ENCODE measurements at places on chromosomes 1 and 21.

- DNase-seq: no peak
Observed at GRCh38 chr1:222073307-222073995, 331.6 kb upstream of the DUSP10 start.

- no peak for DNase-seq
Observed at GRCh38 chr1:54352755-54353154, 53.4 kb downstream of the SSBP3 start.

DNA sequence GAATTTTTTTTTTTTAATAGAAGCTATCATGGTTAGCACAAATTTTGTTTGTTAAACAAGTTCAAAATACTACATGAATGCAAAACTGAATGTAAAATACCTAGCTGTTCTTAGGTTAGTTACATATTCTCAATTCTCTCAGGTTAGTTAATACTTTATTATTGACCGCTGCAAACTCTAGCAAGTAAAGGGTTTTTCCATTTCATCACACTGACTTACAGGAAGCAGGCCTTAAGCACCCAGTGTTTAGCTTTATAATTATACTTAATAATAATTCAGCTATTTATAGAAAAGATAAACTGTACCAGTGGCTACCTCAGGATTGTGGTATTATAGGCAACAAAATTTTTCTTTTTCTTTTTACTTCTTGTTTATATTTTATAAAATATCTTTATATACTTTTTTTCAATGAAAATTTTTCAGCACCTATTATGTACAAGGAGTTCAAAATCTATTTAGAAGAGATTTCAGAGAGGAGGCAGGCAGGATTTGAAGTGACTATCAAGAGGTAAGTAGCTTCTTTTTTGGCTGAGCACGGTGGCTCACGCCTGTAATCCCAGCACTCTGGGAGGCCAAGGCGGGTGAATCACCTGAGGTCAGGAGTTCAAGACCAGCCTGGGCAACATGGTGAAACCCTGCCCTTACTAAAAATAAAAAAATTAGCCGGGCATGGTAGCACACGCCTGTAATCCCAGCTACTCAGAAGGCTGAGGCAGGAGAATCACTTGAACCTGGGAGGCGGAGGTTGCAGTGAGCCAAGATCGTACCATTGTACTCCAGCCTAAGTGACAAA lies 17.9 kb downstream of the PLPP3 start:
- DNase-seq: no peak

- no peak for DNase-seq
Observed at GRCh38 chr1:55468142-55468795, 253.1 kb upstream of the USP24 start.

- DNase-seq: peak; percentile 90
Observed at GRCh38 chr1:234102583-234102982, 198.1 kb downstream of the SLC35F3 start.

DNA sequence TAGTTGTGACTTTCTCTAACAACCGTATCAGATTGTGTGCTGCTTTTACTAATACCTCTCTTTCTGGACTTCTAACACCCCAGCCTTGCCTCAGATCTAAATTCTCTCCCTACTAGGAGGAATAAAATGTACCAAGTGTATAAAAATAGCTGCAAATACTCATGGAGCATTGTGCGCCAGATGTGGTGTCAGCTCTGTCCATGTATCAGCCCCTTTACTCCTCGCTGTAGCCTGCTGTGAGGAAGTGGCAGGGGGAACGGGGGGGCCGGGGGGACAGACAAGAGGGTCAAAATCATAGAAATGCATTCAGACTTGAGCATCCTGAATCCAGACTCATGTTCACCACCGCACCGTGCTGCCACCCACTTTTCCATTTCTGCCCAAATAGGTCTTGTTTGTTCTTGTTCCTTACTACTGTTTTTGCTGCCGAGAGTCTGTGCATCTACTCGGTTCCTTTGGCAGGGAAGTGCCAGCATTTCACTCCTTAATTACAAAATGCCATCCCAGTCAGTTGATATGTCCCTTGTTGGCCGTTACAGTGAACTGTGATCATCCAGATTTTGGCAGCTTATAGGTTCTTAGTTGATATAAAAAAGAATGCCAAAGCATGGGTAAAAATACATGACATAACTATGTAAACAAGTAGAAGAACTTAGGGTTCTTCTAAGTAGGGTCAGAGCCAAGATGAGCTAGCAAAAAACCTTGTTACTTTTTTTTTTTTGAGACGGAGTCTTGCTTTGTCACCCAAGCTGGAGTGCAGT lies 76.4 kb downstream of the UBE4B start:
- DNase-seq: no peak

GRCh38 chr1:191876631-191877030 lies 281.6 kb upstream of the RGS18 start:
- DNase-seq: no peak

DNA sequence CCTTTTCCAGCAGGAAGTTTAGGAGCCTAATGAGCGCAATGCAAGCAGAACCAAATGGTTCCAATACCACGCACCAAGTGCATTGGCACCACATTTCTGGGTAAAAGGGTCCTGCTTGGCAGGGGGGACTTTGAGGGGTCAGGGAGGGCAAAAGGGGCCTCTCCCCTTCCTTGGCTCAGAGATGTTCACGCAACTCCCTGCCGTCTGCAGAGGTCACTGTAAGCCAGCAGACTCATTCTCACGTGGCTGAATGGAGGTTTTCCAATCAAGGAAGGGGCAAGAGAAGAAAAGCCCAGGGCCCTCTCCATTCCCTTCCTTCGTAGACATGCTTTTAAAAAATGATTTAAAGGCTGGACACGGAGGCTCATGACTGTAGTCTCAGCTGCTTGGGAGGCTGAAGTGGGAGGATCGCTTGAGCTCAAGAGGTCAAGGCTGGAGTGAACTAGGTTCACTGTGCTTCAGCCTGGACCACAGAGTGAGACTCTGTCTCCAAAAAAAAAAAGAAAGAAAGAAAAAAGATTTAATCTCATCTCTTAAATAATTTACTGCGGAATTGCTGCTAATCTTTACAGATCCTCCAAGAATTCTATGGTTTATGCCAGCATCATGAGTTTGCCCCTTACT lies 80.3 kb downstream of the RUNX3 start:
- no peak for DNase-seq

- no peak for DNase-seq
Observed at GRCh38 chr1:21783679-21784603, 992 bp upstream of the USP48 start.

GRCh38 chr1:39898191-39898590 lies 3.5 kb downstream of the MYCL start:
- no peak for DNase-seq

GRCh38 chr21:44823179-44823660 lies 5.4 kb upstream of the SUMO3 start:
- no peak for DNase-seq

- no peak for DNase-seq
Observed at GRCh38 chr21:33682992-33683627, 40.8 kb downstream of the ITSN1 start.

DNA sequence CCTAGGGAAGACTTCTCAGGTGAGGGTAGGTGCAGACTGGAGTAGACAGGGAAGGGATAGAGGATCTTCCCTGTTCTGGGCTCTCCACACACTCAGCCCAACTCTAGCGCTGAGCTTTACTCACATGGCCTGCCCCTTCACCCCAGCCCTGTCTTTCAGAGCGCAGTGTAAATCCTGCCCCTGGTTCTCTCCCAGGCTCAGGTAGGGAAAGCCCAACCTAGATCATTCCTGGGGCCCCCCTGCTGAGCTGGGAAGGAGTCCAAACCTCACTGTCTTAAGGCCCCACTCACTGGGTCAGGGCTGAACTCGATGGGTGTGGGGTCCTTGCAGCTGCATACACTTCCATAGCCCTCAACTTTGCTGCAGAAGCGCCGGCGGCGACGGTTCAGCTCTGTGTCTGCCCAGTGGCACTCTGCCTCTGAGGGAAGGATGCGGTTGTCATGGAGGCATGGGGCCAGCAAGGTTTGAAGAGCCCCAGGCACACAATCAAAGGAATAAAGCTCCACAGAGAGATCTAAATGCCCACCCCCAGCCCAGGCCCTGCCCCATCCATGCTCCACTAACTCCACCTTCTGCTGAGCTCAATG lies 4.2 kb downstream of the POMGNT1 start:
- no peak for DNase-seq

GRCh38 chr1:176444286-176444685 lies 18.7 kb upstream of the PAPPA2 start:
- DNase-seq: no peak

GRCh38 chr21:33651965-33652680 lies 9.8 kb downstream of the ITSN1 start:
- no peak for DNase-seq

- DNase-seq: no peak
Observed at GRCh38 chr21:33443194-33443593, 36.6 kb downstream of the TMEM50B start.

DNA sequence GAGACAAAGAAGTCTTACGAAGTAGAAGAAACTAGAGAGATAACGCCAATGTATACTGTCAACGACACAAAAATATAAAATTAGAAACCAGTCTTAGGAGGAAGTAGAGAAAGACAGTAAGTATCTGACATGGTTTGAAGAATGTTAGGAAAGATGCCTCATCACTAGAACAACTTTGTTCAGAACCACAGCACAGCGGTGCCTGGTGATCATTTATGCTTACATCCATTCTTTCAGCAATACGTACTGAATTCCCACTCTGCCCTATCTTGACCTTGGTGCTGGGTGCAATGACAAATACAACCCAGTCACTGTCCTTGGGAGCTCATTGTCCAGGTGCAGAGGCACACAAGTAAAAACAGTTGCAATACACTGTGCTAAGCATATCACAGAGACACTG lies 104.4 kb downstream of the TM2D1 start:
- DNase-seq: no peak
